ENCODE measurements at places on chromosomes 3 and 15. TPM values are rescaled to one million over a fixed set of nuclear protein-coding genes. Genes with fewer than 3 reads are reported as not detected.

GRCh38 chr15:83685916-83686332, 32.0 kb downstream of the ADAMTSL3 start:
- no peak for DNase-seq

The FES gene
- total RNA-seq: not detected

- peak; percentile 50 for DNase-seq
Observed at GRCh38 chr3:23161896-23162570, 41.1 kb upstream of the UBE2E2 start.

The ROPN1 gene
- total RNA-seq: not detected

GRCh38 chr15:29517829-29518228, 248.2 kb upstream of the NSMCE3 start:
- no peak for DNase-seq
